HL-60 (cell line): ENCODE measurements at places on chromosomes 11 and 22.

- peak; percentile 69 for DNase-seq
Measured at GRCh38 chr11:112294688-112295340, 34.2 kb upstream of the PLET1 start.

- DNase-seq = no peak
Measured at GRCh38 chr11:135036488-135037297, 624.7 kb upstream of the B3GAT1 start.

DNA sequence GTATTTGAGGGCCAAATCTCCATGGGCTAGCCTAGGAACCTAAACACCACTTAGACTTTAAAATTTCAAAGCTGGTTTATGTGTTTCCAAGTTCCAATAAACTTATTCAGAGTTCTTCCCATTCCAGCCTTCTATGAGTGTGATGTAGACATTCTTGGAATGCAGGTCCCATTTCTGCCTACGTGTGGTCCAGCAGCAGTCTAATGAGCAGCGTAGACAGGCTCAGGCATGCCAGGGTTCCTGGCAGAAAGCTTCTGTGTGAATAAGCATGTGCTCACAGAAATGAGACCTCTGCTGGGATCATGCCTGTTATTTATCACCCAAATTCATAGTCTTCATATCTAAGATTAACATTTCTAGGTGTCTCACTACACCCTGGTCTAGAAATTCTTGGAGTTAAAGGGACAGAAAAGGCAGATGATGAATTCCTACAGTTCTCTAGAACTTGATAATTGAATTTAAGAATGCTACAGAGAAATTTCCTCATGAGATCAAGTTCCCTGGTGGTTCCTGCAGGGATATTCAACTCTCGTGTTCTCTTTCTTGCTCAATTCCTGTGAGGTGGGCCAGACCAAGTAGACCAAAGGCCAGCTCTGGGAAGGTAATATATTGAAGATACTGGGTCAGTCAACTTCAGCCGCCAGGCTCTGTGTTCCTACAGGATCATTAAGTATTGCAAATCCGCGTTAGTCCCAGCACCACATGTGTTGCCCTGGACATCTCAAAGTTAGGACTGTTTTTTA lies 17.6 kb downstream of the RNF185 start:
- DNase-seq = no peak

- DNase-seq = no peak
Measured at GRCh38 chr11:107819361-107820014, 39.1 kb downstream of the SLC35F2 start.

DNA sequence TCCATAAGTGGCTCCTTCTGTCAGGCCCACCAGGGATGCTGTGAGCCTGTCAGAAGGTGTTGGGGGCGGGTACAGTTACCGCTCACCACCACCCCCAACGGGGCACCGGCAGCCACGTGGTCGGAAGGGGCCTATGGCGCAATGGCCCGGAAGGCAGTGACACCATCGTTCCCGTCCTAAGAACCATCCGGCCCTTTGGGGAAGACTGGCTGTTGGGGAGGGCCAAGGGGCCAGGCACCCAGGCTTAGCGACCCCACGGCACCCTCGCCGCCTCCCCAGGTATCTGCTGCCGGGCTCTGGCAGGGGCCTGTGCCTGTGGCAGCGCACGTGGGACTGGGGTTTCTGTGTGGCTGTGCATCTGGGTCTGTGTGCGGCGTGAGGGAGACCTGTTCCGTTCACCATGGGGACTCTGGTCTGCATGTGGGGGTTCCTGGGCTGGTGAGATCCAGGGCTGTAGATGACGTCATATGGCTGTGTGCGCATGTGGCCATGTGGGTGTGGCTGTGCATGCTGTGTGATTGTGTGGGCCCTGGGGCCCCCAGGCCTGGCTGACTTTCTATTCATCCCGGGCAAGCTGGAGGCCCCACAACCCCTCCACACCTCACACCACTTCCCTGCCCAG lies 717 bp downstream of the OSM start:
- peak; percentile 94 for DNase-seq

DNA sequence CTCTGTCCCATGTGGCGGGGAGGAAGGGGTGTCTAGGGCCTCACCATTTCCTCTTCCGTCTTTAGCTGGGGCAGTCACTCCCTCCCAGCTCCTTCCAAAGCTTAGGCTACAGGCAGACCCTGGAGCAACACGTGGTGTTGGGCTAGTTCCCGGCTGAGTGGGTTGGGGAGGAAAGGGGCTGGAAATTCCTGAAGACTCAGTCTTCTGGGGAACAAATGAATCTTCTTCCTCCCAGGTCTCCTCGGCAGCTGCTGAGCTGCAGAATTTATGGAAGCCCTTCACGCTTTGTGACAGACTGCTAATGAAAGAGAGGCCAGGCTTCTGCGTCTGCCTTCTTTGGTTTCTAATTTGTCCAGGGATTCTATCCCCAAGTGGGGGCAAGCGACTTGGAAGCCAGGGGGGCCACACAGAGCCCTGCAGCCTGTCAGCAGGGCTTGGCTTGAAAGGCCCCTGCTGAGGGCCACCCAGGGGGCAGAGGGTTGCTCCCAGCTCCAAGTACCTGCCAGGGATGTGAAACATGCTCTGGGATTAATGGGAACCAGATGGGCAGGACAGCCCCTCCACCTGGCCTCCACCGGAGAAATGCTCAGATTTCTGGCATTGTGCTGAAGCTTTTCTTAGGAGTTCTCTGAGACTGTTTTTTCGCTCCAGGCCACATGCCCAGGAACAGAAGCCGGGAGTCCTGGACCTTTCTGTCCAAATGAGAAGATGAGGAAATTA lies 123.1 kb downstream of the PKNOX2 start:
- DNase-seq = no peak

DNA sequence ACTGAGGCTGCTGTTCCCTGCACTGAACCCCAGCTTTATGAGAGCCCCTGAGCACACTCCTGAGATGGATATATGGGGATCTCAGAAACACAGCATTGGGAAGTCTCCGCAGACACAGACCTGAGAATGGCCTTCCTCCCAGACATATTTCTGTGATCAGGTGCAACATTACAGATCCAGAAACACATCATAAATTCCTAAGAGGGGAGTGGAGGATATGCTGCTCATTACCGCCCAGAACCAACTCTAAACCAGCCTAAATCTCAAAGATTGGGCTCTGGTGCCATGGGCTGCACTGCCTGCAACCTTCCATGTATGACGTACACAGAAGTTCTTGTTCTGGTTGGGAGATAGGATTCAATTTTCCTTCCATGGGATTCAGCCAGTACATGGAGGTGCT lies 102.0 kb downstream of the ME3 start:
- no peak for DNase-seq

- peak; percentile 84 for DNase-seq
Measured at GRCh38 chr11:33930317-33931021, 38.6 kb upstream of the LMO2 start.

DNA sequence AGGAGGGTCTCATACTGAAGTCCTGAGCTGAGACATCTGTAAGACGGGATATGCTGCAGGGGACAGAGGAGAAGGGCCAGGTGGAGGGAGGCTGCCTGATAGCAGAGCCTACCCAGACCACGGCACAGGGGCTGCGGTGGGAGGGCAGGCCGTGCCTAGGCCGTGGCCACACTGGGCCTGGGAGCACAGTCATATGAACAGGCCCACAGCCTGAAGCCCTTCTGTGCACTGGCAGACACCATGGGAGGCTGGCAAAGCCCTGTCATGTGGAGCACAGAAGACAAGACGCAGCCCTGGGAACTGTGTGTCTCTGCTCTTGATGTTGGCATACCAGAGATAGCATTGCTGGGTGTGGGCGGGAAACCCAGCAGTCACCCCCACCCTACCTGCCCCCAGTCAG lies 3.3 kb downstream of the SPATA19 start:
- DNase-seq = no peak

DNA sequence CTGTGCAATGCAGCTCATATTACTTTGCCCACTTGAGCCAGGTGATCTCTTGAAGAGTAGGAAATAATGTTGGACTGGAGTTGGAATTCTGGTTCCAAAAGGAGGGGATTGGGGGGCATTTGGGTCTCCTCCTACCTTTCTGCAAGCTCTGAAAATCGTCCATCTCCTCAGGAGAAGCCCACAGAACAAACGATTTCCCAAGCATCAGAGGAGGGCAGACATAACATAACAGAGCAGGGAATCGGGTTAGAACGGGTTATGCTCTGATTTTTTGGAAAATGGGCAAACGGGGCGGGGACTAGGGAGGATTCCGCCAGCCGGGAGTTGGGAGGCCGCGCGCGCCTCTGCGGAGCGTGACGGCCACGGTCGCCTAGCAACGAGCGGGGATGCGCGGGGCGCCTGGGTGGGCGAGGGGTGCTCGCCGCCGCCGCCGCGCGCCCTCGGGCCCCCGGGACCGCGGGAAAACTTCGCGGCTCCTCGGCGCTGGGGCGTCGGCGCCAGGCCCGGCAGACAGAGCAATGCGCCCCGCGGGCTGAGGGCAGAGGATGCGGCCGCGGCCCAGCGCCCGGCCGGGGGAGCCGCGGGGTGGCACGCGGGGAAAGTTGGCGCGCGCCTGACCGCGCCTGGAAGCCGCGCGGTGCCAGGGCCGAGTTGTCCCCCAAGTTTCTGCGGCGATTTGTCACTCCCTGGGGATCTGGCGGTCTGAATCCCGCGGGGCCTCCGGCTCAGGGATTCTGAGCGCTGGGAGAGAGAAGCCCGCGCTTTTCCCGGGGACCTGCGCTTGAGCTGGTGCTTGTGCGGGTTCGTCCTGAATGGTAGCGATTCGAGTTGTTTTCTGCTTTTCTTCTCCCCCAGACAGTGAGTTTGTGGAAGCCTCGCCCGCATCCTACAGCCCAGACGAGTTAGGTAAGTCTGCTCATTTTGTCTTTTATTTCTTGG lies 27.8 kb upstream of the AMOTL1 start:
- no peak for DNase-seq

GRCh38 chr22:30400159-30400558 lies 3.3 kb downstream of the SEC14L2 start:
- no peak for DNase-seq

DNA sequence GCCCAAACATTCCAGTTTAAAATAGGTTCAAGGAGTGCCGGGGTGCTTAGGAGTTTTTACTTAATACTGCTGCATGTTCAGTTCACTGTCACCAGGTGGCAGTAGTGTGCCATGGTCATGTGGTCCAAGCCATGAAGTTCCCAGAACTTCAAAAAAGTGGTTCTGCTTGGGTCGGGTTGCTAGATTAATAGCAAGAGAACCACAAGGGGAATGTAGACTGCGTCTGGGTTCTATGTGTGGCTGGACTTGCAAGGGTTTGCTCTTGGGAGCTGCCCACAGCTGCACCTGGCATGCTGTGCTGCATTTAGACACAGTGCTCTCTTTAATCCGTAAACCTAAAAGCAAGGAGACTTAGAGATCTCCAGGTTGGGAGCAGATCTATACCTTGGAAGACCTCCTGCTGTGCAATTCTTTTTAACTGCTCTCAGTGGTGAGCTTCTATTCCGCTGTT lies 6.5 kb upstream of the SPON1 start:
- DNase-seq = peak; percentile 28

GRCh38 chr11:122023614-122024250 lies 92.3 kb downstream of the BLID start:
- DNase-seq = no peak
